HFFc6 (cell line): ENCODE measurements at places on chromosomes 2 and 18.

DNA sequence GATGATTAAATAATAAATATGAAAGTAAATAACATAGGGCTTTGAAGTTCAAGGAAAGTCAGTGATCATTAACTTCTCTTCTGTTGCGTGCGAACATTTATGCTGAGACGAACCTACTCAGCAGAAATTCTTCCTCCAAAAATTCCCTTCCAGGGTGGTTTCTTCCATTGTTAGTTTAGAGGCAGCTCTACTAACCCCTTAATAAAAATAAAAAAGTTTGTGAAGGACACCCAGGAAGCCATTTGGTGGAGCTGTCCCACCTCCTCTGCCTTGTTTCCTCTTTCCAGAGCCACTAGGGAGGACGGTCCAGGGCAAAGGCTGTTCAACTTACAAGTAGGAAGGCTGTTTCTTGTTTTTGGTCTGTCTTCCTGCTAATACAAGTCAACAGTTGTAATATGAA is 2.1 kb upstream of the SMAD2 start:
- no peak for DNase-seq

- DNase-seq = no peak
These were observed 63.9 kb downstream of the PPP1R1C start for GRCh38 chr2:182049372-182050148.

DNA sequence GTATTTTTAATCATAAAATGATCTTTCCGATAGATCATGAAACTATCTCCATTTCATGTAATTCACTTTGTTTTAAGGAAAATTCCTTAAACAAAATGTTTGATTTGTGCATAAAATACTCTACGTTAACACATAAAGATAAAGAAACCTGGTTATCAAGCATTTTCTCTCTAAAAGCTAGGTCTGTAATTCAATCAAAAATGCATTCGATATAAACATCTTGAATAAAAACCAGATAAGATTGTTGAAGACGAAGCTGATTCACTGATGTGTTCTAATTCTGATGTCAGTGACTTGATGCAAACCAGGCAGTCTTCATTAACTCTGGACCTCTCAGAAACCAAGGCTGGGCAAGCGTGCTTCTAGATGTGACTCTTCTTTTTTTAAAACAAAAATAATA is 245.2 kb downstream of the CTNNA2 start:
- no peak for DNase-seq

DNA sequence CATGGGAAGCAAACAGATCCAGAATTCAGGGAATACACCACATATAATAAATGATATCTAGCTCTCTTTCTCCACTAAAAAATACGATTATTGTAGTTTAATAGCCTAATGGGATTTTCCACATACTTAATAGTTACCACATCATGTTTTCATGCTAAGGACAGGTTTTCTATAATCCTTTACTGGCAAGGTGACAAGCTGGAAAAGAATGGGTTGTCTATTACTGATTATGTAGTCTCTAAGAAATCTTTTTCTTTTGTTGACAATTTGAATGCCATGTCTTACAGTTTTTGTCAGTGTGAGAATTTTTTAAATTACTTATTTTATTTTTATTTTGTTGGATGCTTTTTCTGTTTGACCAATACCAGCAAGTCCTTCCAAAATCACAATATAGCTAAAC is 177.8 kb downstream of the GALNT13 start:
- DNase-seq = no peak

GRCh38 chr2:24115057-24115456 is 8.1 kb downstream of the PFN4 start:
- peak; percentile 35 for DNase-seq

DNA sequence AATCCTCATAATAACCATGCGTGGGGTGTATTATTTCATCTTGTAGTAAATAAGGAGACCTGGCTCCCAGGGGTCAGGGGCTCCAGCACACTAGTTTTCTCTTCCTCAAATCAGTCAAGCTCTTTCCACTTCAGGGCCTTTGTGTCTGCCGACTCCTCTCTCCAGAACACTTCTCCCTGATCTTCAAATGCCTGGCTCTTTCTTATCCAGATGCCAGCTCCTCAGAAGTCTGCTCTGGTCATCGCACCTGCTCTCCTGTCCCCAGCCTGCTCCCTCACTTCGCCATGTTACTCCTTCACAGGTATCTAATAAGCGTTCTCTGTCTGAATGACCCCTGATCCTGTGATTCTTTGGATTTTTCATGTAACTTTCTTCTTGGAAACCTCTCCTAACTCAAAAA is 62.0 kb downstream of the GYPC start:
- DNase-seq = no peak

DNA sequence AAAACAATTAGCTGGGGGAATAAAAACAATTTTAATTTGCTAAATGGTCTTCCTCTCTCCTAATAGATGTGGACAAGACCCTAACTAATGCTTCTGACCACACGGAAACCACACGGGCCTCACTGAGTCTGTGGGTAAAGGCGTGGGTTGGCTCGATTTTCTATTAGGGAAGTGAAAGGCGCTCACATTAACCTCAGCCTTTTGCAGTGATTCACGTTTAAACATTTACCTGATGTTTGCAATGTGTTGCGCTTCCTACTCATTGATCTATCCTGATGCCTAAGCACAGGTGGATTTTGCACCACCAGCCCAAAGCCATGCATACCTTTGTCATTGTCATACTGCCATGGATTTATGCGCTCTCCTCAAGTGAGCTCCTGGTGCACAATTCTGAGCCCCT is 35.6 kb upstream of the NRP2 start:
- no peak for DNase-seq

DNA sequence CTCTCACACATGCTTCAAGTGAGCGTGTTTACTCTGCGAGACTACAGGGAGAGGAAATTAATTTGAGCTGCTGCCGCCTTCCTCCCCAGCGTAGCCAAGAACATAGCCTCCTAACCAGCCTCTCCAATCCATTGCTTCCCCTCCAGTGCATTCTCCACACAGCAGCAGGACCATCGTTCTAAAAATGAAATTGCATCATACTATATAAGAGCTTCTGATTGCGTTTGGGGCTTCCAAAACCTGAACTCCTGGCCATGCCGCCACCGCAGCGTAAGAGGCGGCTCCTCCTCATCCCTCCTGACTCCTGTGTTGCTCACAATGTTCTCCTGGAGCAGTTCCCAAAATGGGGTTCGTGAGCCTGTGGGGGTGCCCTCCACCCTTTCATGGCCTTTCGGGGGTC is 142.1 kb downstream of the MYT1L start:
- DNase-seq = no peak

DNA sequence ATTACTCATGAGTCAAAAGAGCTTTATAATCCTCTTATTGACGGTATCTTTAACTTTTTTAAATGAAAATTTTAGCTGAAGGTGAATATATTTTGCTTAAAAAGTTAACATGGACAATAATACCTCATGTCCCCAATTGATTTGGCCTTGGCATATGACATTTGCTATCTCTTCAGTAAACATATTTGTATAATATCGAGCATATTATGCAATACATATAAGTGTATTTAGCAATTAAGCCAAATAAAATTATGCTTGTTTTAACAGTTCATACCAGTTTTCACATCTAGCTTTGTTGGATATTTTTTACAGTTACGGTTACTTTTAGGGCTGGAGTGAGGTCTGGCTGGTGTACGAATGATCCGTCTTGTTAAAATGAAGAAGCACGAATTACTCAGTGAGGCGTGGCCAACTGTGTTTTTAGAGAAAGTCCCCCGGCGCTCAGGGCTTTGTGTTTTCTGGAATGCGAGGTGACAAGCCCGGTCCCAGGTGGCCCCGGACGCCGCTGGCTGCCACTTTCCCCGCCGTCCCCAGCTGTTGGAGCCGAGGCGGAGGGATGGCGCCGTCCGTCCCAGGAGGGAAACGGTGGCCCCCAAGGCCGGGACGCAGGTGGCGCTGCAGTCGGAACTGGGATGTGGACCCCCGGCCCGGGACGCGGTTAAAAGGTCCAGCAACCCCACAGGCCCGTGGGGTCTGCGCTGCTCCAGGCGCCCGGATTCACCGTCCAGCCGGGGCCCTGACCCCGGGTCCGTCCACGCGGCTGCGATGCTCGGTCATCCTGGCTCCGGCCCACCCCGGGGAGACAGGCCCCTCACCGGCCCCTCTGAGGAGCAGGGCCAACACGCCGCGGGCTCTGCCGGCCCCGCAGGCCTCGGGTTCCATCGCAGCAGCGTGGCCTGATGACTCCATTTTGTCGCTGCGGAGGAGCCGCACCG is 41.3 kb downstream of the TMEM18 start:
- no peak for DNase-seq

GRCh38 chr2:167196461-167197252 is 308.4 kb downstream of the XIRP2 start:
- DNase-seq = no peak

- DNase-seq = no peak
These were observed 14.4 kb upstream of the WDR75 start for GRCh38 chr2:189426886-189427285.

- no peak for DNase-seq
These were observed 88.3 kb downstream of the SLC8A1 start for GRCh38 chr2:40363631-40364030.

GRCh38 chr2:120539937-120540718 is 194.2 kb downstream of the INHBB start:
- DNase-seq = peak; percentile 93

GRCh38 chr2:197500503-197501131 is 438 bp downstream of the HSPE1 start:
- DNase-seq = no peak
